Stimulated activated CD4-positive, alpha-beta T cell treated with anti-CD3 and anti-CD28 coated beads, Interleukin-1b, Interleukin-23, amount 100 ng/mL, for 24 hours (primary cell): ENCODE measurements at places on chromosomes 13 and 19.

DNA sequence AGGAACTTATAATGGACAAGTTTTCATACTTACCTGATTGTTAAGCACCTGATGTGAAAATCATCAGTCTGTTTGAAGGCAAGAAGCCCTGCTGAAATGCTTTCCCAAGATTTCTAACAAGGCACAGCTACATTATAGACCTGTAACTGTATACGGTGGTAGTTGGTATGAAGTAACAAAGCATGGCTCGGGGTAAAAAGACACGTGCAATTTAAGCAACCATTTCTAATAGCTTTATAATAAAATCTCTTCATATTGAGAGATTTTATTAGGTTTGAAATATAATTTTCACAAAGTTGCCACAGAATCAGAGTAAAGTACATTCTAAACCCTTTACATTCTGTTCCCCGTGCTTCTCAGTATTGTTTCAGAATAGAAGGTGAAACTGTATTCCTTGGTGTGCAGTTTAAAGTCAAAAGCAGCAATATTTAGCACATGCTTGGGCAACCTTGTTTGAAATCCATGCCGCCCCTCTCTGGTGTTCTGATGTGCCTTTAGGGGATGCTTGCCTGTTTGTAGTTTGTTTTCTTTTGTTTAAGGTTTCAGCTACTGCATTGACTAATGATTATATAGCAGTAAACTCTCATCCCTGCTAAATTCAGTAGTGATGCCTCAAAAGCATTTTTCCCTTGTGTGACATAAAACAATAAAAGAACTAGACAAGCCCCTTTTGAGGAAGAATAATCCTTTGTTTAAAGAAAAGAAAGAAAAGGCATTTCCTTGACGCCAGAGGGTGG is 125.2 kb upstream of the OBI1 start:
- DNase-seq: no peak

DNA sequence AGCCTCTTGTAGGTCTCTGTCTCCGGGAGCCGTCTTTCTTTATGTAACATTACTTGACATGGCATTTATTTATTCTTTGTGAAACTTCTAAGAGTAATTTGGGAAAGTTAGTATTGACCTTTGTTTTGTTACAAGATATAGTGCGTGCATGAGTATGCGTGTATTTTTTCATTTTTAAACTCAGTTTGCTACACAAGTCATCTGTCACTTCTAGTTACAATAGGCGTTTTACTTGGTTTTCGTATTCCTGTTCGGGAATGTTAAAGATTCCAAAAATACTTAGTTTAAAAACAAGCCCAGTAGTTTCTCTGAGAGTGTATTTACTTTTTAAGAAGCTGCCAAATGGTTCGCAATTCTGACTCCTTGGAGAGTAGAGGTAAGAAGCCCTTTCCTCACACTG is 3.2 kb downstream of the PDS5B start:
- no peak for DNase-seq

DNA sequence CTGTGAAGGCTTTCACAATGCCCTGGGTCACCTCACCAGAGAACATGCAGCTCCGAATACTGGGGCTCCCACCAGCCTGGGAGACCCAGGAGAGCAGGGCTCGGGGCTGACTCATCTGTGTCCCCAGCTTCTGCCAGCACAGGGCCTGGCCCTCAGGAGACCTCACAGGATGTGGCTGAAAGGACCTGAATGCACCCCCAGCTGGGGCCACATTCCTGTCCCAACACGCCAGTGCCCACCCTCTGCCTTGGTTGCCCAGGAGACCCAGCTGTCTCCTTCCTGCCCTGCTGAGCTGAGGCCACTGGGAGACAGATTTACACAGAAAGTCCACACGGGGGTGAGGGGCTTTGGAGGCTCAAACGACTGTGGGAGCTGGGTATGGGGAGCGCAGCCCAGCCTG is 11.9 kb downstream of the BCAT2 start:
- no peak for DNase-seq

- DNase-seq: no peak
These were observed 1.7 kb downstream of the ARHGAP35 start for GRCh38 chr19:46862503-46862834.

- DNase-seq: no peak
These were observed 148.0 kb downstream of the PRR20E start for GRCh38 chr13:57314897-57315520.

- DNase-seq: no peak
These were observed 154.5 kb upstream of the SOX1 start for GRCh38 chr13:111912453-111912866.

DNA sequence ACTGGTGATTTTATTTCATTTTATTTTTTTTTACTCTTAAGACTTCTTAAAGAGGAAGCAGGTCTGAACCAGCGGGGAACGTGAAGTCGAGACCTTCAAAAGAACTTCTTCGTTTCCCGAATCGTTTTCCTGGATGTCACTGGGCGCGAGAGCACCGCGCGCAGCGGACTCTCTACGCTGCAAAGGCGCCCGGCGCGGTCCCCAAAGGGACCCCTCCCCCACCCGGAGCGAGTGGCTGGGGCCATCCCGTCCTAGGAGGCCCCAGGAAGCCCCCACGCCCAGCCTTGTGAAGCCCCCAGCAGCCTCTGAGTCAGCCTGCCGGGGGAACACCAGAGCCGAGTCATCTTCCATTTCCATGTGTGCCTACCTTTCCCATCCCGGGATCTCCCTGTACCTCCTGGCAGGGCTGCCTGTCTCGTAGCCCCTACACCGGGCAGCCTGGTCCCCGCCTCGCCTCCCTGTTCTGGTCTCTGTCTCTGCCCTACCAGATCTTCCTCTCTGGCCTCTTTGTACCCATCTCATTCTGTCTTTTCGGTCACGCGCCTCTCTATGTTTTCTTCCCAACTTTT is 608 bp downstream of the CD70 start:
- DNase-seq: no peak

DNA sequence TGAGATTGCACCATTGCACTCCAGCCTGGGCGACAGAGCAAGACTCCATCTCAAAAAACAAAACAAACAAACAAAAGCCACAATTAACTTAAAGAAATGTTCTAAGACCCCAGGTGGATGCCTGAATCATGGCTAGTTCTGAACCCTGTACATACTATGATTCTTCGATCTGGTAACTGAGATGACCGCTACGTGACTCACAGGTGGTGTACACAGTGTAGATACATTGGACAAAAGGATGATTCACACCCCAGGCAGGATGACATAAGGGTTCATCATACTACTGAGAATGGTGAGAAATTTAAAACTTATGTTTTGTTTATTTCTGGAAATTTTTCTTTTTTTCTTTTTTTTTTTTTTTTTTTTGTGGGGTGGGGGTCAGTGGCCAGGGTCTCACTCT is 6.5 kb downstream of the ZNF426 start:
- no peak for DNase-seq

DNA sequence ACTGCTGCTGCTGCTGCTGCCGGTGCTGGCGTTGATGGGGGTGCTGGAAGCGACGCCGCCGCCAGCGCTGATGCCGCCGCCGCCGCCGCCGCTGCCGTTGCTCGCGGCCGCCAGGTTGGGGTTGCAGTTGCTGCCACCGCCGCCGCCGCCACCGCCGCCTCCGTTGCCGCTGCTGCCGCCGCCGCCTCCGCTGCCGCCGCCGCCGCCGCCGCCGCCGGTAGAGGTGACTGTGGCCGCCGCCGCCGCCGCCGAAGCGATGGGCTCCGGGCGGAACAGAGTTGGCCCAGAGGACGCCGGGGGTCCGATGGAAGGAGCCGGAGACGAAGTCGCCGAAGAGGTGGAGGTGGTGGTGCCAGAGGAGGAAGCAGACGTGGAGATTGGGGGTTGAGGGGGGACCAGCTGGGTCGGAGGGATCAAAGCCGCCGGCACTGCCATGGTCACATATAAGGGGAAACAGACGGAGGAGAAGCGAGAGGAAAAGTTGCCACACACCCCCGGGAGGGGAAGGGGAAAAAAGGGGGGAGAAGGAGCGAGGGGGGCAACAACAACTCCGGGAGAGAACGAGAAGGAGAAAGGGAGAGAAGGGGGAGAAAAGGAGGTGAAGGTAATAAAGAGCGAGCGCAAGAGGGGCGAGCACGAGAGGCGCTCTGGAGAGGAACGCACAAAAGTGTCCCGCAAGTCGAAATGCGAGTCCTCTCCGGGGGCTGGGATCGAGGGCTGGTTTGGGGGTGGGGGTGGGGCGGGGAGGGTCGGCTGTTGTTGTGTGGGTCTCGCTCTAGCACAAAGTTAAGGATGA is 471 bp downstream of the DACH1 start:
- no peak for DNase-seq

DNA sequence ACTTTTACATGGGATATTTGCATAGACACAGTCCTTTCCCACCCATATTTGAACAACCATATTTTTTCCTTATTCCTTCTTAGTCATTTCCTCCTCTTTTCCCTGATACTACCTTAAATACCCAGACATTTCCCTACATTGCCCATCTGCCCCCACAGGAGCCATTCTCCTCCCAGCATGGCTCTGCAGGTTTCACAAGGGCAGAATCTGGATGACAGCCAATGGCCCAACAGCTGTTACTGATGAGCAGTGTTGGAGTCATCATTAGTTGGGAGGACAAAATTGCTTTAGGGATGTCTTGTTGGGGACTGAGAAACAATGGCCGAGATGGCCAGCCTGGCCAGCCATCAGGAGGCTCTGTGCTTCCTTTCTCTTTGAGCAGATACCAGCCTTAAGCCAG is 209.5 kb downstream of the KLF5 start:
- no peak for DNase-seq

DNA sequence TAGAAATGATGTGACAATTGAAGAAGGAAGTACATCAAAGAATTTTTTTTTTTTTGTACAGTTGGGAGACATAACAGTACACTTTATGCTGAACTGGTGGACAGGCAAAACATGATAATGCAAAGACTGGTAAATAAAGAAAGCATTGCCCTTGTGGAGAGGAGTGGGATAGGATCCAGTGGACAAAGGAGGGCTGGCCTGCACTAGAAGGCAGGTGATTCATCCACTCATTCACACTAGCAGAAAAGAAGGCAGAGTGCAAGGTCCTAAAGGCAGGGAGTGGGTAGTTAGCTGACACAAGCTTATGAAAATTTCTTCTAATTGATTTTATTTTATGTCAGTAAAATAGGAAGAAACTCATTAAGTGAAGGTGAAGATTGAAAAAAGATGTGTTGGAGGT is 17.6 kb upstream of the NALCN start:
- DNase-seq: no peak

- DNase-seq: no peak
These were observed 169.2 kb upstream of the IRS2 start for GRCh38 chr13:109955598-109955997.
